Transverse colon (tissue), 4 donors: ENCODE measurements at places on chromosomes 13 and 19.

DNA sequence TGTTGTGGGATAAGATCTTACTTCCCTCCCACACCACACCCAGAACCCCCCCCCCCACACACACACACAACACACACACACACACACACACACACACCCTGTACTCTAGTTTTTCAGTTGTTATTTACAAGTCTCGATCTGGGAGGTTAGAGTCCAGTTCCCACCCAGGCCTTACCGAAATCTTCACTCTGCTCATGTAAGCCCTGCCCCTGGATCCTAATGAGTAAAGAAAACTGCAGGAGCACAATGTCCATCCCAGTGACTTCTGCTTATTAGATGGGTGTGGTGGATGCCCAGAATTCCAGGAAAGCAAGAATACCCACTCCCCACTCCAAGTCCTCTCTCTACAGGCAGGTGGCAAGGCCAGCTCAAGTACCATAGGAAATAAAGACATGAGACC, 23.0 kb downstream of the STARD13 start:
- DNase-seq: peak; percentile 46

DNA sequence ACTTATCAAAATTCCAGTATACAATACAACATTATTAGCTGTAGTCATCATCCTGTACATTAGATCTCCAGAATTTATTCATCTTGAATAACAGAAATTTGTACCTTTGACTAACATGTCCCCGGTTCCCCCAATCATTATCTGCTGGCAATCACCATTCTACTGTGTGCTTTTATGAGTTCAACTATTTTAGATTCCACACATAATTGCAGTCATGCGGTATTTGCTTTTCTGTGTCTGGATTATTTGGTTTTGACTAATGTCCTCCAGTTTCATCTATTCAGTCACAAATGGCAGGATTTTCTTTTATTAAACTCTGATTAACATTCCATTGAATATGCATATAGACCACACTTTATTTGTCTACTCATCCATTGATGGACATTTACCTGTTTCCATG, 530.7 kb upstream of the SLITRK1 start:
- DNase-seq: no peak

DNA sequence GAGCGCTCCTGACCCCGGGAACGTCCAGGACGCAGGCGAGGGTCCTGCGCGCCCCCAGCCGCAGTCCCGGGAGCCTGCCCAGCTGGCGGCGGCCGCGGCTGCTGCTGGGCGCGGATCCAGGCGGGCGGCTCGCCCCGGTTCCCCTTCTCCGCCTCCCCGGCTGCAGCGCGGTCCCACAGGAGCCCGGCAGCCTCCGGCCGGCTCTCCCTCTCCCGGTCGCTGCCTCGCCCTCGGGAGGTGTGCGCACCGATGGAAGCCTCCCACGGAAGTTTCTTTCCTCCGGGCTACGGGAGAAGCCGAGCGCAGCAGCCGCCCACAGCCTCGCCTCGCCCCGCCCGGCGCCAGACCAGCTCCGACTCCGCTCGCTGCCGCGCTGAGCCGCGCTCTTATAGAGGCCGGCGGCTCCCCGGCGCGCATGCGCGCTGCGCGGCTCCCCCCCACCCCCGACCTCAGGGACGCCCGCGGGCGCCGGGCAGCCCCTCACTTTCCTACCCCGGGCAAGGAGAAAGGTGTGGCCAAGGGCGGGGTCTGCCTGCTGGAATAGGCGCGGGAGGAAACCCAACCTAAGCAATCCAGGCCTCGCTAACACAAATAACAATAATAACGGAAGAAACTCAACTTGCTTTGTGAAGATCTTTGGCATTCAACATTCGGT, at the start of gene SHISA2:
Gene SHISA2, minus strand, starts transcription at position 360 of the 655 bp plus-strand sequence. CDS start 1,041 bp downstream, outside the sequence.
- no peak for DNase-seq

GRCh38 chr19:41321600-41322270, 11.8 kb downstream of the CCDC97 start:
- peak; percentile 41 for DNase-seq

GRCh38 chr19:51712461-51713081, 11.2 kb downstream of the HAS1 start:
- DNase-seq: no peak

DNA sequence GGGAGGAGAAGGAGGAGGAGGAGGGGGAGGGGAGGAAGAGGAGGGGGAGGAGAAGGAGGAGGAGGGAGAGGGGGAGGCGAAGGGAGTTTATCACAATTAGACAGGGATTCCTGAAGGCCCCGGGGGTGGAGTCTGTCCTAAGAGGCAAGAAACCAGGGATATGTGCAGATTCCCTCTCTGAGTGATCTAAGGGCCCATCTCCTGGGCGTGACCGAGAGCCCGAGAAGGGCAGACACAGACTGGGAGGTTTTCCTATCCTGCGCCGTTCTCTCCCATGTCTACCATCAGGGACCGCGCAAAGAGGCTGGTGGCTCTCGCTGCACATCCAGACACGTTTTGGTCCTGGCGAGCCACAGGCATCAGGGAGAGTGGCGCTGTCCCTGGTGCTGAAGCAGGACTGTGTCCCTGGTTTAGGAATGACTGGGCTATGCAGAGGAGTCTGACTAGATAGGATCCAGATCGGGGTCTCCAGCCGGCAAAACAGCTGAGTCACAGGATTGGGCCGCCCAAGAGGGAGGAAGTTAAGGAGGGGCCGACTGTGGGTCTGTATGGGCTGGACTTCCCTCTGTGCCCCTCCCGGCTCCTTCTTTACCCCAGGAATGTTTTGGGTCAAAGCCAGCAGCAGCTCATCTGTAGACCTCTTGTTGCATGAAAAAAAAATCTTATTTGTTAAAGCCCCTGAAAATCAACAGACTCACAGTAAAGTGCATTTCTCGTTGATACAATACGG, 17.9 kb upstream of the ZNF175 start:
- peak; percentile 43 for DNase-seq

GRCh38 chr19:35931874-35932202, 4.3 kb upstream of the LRFN3 start:
- no peak for DNase-seq

DNA sequence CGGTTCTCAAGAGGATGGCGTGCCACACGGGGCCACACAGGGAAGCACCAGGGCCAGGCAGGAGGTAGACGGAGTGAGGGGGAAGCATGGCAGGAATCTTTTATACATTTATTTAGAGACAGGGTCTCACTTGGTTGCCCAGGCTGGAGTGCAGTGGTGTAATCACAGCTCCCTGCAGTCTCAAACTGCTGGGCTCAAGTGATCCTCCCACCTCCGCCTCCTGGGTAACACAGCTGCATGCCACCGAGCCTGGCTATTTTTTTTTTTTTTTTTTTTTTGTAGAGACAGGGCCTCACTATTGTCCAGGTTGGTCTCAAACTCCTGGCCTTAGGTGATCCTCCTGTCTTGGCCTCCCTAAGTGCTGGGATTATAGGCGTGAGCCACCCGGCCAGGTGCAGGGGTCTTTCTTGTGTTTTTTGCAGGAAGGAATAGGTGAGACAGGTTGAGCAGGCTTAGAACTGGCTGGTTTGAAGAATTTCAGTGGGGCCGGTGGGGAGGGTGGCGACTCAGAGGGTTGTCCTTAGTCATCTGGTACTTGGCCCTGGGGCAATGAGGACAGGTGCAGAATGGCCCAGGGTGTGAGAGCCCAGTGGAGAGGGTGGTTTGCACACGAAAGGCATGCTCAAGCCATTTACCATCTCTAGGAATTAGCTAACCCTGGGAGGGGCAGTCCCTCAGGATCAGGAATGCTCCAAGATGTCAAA, 7.6 kb downstream of the SSC5D start:
- DNase-seq: no peak

DNA sequence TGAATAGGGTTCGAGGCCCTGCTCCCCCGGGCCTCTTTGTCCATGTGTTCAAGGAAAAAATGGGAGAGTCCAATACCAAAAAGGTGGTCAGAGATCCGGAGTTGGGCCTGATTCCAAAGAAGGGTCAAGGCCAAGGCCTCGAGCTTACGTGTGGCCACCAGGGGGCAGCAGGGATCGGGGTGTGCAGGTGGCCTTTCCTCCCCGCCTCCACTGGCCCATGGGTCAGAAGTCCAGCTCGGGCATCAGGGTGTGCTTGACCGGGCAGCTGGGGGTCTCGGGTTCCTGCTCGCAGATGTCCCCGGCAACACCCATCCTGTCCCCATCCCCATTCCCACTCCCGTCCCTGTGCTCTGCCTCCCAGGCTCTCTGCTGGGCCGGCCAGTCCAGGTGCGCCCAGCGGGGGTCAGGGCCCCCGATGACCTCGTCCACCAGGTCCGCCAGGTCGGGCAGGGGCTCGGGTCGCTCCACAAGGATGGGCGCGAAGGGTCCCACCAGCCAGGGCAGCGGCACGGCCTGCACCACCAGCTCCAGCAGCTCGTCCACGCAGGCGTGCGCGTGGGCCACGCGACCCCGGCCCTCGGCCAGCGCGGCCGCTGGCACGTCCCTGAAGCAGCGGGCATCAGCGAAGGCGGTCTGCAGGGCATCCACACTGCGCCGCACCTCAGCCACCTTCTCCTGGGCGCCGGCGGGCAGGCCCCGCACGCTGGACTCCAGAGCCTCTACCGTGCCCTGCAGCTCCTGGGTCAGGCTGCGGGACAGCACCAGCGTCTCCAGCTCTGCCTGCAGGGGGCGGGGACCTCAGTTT, 5.2 kb upstream of the PLIN4 start:
- DNase-seq: peak; percentile 59

DNA sequence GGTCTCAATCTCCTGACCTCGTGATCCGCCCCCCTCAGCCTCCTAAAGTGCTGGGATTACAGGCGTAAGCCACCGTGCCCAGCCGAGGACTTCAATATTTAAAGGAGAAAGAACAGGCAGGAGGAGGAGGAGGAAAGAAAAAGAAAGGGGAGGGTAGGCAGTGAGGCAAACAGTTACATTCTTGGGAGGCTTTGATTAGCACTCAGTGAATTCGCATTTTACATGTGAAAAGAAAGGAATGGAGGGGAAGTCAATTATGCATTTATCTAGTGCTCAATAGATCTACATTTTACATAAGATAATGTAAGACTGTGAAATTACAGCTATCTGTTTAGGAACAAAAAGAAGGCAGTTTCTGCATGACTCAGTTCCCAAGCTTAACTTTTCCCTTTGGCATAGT, 30.9 kb upstream of the CXCL17 start:
- DNase-seq: no peak

GRCh38 chr19:15299568-15300409, 32.5 kb downstream of the BRD4 start:
- DNase-seq: no peak
